Activated CD4-positive, alpha-beta memory T cell treated with anti-CD3 and anti-CD28 coated beads, Interleukin-2, amount 10 ng/mL, durations not matched to agents 7 days and 5 days (primary cell): ENCODE measurements at places on chromosomes 3 and 15.

- DNase-seq: no peak
Observed at GRCh38 chr3:178901204-178901603, 170.4 kb downstream of the ZMAT3 start.

GRCh38 chr3:122668930-122669730 is 11.5 kb upstream of the PARP14 start:
- peak; percentile 26 for DNase-seq

DNA sequence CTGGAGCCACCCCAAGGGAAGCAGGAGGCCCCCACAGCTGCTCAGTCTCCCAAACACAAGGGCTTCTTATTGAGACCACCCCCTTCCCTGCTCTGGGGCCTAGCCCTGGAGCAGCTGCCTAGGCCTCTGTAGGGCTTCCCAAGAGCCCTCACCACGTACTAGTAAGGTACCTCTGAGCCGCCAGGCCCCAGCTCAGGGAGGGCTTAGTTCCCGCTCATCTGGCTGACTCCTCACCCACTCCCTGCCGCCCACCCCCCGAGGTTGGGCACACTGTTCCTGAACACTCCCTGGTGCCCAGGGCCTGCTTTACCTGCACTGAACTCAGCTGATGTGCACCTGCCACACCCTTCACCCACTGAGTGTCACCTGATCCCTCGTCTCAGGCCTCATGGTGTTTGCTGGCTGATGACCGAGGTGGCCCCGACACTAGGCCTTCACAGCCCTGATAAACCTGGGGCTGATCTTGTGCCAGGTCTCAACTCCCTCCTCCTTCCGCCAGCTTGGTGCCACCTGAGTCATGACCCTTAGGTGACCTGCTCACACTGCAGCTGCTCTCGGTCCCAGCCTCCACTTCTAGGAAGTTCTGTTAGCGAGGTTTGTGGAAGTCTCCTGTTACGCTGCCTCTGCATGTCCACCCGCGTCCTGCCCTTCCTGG is 18.0 kb upstream of the SPTBN5 start:
- no peak for DNase-seq

- DNase-seq: no peak
Observed at GRCh38 chr3:10816019-10816862, at the start of gene SLC6A11. Gene SLC6A11, plus strand, starts transcription at chr3:10816228. Its CDS starts 38 bp downstream, at chr3:10816266.

DNA sequence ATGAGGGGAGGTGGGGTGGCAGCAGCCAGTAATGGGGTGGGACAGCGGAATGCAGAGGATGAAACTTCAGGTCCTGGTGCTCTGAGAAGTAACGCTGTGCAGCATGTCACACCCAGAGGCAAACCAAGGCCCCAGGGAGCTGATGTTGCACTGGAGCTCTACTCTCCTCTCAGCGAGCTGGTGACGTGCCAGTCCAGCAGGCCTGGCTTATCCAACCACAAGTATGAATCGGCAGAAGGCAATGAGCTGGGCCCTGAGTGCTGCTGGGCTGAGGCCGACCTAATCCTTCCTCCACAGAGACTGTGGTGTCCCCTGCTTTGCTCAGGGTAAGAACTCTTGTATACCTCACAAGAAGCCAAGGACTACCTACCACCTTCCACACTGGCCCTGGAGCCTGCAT is 30.5 kb downstream of the CD86 start:
- no peak for DNase-seq

- DNase-seq: no peak
Observed at GRCh38 chr3:139538733-139539132, 809 bp downstream of the RBP1 start.

- DNase-seq: no peak
Observed at GRCh38 chr3:126396536-126396935, 1.8 kb downstream of the CFAP100 start.

- no peak for DNase-seq
Observed at GRCh38 chr15:58260725-58261267, 122.6 kb downstream of the AQP9 start.

DNA sequence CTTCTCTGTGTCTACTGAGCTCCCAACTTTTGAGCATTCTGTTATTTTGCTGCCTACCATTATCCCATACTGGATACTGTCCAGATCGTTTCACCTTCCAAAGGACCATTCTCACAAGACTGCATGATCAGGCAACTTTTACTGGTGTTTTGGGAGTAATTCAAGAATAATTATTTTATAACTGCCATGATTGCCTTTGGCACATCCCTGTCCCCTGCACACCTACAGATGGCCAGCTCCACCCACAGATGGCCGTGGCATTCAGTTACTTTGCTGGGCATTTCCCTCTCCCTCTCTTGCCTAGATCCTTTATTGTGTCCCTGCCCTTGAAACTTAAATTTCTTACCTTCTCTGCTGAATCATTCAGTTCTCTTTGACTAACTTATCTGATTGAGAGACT is 263.9 kb downstream of the DIPK2A start:
- no peak for DNase-seq

DNA sequence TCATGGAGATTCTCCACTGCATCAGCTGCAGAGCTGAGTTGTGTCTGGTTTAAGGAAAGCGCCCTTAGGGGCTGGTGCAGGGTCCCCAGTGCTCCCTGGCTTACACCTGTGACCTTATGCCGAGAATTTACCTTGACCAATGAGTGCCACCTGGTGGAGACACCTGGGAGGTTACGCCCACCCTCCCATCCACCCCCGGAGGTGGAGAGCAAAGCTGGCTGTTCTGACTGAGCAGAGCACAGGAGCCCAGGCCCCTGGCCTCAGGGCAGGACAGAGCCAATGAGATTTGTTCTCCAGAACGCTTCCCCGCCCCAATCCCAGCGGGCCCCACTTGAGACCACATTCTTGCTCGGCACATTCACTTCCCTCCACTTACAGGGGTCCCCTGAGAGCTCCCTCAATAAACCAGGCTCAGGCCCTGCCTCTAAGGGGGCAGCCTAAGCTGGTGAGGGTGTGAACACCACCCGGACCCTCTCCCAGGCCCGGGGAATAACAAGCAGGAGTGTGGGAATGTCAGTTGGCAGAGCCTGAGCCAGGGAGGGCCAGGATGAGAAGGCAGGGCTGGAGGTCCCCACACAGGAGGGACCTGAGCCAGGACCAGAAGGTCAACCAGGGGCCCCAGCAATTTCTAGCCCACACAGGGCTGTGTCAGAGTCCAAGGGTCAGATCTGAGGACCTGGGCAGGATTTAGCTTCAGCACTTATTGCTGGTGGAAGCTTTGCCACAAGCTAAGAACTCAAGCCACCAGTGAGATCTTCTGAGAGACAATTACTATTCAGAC is 117.1 kb downstream of the TPRA1 start:
- no peak for DNase-seq

DNA sequence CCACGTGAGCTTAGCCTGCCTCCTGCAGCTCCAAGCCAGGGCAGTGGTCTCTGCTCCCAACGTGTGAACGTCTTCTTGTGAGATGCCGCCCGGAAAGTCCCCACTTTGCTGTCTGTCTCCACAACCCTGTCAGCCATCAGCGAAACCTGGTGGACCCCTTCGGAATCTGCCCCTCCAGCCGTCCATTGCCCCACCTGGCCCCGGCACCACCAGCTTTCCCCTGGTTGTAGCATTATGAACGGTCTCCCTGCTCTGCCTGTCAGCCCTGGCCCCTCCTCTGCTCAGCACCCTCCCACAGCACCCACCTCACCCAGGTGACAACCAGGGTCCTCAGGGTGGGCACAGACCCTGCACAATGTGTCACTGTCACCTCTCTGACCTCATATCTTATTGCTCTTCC is 71.1 kb downstream of the HMCES start:
- DNase-seq: no peak

DNA sequence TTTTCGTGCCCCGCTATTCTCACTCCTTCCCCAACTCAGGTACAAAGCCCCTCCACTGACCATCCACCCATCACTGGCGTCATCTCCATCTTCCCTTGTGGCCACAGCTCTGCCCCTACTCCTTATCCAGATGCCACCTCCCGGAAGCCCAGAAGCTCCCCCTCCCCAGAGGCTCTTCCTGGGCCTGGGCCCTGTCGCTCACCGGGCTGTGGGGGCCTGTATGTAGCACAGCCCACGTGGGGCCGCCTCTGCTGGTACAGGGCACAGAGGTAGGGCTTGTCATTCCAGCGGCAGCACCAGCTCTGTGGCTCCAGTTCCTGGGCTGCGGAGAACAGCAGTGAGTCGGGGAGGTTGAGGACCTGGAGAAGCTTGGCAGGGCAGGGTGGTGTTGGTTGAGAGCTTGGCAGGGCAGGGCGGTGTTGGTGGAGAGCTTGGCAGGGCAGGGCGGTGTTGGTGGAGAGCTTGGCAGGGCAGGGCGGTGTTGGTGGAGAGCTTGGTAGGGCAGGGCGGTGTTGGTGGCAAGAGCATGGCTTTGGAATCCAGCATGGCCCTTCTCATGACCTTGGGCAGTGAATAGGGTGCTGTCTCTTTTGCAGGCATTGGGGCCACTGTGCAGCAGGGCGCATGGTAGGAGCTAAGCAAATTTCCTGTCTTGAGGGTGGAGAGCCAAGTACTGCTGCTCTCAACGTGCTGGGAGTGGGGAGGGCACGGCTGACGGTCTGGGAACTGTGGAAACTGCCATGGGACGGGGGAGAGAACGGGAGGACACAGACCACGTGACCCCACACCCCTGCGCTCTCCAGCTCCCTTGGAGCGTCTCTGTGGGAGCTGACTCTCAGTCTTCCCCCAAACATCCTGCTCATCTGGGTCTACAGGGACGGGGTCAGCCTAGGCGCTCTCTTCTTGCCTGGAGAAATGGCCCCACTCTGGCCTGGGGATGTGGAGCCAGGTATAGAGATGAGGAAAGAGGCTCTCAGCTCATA is 43.4 kb downstream of the MUC20 start:
- no peak for DNase-seq

DNA sequence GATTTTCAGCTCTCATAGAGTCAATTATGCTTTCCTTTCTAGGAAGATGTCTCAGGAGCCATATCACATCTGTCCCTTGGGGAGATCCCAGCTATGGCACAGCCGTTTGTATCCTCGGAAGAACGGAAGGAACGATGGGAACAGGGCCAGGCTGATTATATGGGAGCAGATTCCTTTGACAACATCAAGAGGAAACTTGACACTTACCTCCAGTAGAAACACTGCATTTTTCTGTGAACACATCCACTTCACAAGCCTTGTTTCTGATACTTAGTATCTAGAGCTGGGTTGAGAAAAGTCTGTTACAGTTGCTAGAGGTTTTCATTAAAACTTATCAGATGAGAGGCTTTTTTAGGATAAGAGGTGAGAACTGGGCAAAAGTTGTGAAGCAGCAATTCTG is 35.4 kb downstream of the GYG1 start:
- DNase-seq: no peak

GRCh38 chr3:63228087-63228486 is 50.0 kb upstream of the SYNPR start:
- DNase-seq: no peak
